ENCODE measurements at places on chromosomes 1 and 21.

DNA sequence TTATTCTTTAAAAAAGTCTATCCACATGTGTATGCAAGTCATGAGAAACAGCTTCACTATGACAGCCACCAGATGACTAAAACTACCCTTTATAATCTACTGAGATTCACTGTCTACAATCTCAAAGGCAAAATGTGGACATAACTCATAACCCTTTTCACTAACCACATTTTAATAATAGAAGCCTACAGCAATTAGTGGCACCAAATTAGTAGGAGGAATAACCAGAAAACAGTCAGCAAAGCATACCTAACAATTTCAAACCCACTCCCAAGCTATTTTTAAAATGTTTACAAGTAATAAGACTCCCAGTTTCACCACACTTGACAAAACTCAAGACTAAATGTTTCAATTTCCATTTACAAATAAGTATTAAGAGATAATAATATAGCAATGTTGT lies 442.9 kb downstream of the PTPRC start:
- H3K27me3 ChIP-seq = peaks cover 8% of the 10 kb centered on the region
- no peak for DNase-seq
- peaks cover 10% of the 10 kb centered on the region for H3K36me3 ChIP-seq
- peaks cover 3% of the 10 kb centered on the region for H3K4me1 ChIP-seq
- H3K27ac ChIP-seq = no peak overlapping the region
- no peak overlapping the region for H3K4me3 ChIP-seq

GRCh38 chr1:36175137-36176095 lies 19.5 kb downstream of the MAP7D1 start:
- no peaks in the 10 kb centered on the region for H3K27me3 ChIP-seq
- peaks cover 65% of the 10 kb centered on the region for H3K36me3 ChIP-seq
- H3K27ac ChIP-seq = no peak overlapping the region

GRCh38 chr1:203534526-203534925 lies 40.6 kb downstream of the OPTC start:
- no peaks in the 10 kb centered on the region for H3K36me3 ChIP-seq
- H3K27me3 ChIP-seq = peaks cover 9% of the 10 kb centered on the region
- no peak overlapping the region for H3K4me3 ChIP-seq
- H3K27ac ChIP-seq = no peak overlapping the region
- no peak for DNase-seq

DNA sequence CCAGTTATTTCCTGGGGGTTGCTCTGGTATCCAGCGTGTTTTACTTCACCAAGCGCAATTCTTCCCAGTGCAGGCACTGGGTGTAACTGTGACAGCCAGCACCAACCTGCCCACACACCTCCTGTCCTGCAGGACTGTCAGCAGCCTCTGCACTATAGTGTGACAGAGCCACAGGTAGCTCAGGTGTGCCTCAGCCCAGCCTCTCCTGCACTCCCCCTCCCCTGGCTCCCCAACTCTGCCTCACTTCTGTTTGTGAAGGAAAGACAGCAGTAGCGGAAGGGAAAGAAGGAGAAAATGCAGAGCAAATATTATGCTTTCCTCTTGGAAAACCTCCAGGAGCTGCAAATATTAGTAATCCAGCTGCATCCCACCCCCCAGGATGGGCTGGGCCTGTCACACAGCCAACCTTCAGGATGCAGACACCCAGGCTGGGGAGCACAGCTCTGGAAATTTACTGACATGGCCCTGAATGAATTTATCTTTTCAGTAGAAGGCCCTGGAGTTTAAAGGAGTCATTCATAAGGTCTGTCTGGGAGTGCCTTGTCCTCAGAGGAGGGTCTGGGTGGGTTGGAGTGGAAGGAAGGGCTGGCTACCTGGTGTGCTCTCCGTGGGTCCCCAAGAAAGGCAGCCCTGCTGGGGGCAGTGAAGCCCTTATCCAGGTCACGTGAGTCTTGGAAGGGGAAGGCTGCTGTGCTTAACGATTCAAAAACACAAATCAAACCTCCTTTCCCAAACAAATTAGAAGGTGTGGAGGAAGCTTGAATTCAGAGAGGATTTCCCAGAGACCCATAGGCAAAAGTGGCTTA lies 20.9 kb downstream of the CAPN2 start:
- no peak for DNase-seq
- no peak overlapping the region for H3K4me3 ChIP-seq
- H3K27ac ChIP-seq = no peak overlapping the region
- peaks cover 51% of the 10 kb centered on the region for H3K4me1 ChIP-seq
- H3K36me3 ChIP-seq = peaks cover 59% of the 10 kb centered on the region

DNA sequence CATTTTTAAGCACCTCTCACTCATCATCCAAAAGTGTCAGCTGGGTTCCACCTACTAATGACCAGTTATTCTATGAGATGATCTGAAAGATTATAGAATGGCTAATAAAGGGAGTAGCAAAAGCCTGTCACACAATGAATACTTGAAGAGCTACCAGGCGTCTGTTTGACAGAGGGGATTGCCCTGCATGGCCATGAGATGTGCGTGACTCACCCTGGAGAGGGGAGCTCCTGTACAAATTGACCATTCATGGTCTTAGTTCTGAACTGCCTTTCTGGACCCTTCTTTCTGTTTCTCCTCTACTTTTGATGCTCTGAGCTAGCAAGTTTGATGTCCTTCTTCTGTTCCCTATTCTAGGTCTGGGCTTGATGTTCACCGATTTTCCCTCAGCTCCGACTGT lies 85.2 kb upstream of the ABCD3 start:
- H3K36me3 ChIP-seq = no peaks in the 10 kb centered on the region
- DNase-seq = no peak
- H3K27ac ChIP-seq = no peak overlapping the region
- peaks cover 26% of the 10 kb centered on the region for H3K27me3 ChIP-seq
- H3K4me1 ChIP-seq = no peaks in the 10 kb centered on the region

GRCh38 chr1:84538599-84538998 lies 32.2 kb upstream of the GNG5 start:
- H3K27me3 ChIP-seq = no peaks in the 10 kb centered on the region
- no peak overlapping the region for H3K27ac ChIP-seq
- H3K36me3 ChIP-seq = peaks cover 31% of the 10 kb centered on the region
- DNase-seq = no peak
- H3K4me1 ChIP-seq = peaks cover 25% of the 10 kb centered on the region

DNA sequence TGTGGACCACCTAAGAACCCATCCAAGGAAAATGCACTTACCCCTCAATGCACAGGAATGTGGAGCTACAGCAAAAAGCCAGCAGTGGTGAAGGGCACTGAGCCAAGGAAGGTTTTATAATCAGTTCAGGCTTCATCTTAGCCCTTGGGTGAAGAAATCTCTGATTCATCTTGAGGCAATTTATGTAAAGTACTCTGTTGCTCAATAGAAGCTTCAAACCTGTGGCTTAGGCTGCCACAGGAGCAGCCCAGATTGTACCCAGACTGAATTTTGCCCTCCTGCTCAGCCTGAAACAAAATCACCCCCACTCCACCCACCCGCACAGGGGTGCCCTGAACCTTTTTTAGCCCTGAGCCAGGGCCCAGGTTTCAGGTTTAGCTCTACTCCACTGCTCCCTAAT lies at the start of gene S100A12:
TSS of gene S100A12 (minus strand) at position 111 of the 400 bp plus-strand sequence. CDS start 1,029 bp downstream, outside the sequence.
- no peaks in the 10 kb centered on the region for H3K36me3 ChIP-seq
- H3K4me3 ChIP-seq = no peak within 1 kb of the TSS
- no peaks in the 10 kb centered on the region for H3K4me1 ChIP-seq
- peaks cover 14% of the 10 kb centered on the region for H3K27me3 ChIP-seq
- no peak within 1 kb of the TSS for H3K27ac ChIP-seq
- DNase-seq = no peak

DNA sequence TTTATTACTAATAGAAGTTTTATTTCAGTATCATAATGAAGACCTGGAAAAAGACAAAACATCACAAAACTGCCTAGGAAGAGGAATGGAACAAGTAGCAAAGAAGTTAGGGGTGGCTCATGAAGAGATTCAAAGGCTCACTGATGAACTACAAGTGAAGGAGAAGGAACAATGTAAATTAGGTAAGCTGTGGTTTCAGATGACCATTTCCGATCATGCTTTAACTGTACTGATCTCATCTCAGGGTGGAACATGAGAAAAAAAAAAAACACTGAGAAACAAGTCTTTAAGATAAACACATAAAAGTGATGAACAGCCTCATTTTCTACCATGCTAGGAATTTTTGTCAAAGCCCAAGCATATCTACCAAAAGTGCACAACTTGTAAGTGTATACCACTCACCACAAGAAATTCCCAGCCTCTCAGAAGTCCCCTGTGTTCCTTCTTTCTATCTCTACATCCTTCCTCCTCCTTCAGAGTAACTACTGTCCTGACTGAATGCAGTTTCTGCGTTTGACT lies 19.6 kb downstream of the CCDC30 start:
- DNase-seq = no peak
- no peak overlapping the region for H3K4me3 ChIP-seq
- no peak overlapping the region for H3K27ac ChIP-seq

- no peak overlapping the region for H3K4me3 ChIP-seq
- no peaks in the 10 kb centered on the region for H3K27me3 ChIP-seq
- DNase-seq = no peak
- H3K4me1 ChIP-seq = no peaks in the 10 kb centered on the region
Measured at GRCh38 chr1:97632075-97632474, 288.8 kb downstream of the DPYD start.

DNA sequence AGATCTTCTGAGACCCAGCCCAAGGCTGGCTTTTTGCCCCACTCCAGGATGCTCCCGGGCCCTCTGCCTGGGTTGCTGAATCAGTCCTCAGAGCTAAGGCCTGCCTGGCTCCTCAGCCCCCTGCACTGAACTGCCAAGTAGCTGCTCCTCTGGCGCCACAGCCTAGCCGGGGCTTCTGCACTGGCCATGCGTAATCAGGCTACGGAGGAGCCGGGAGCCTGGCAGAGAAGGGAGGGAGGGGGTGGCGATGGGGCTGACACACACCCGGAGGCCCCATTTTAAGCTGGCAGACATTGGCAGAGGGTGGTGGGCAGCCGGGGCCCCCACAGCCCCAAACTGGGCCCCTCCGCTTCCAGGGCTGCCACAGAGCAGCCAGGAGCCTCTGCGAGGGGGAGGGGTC lies 38.7 kb downstream of the ALPL start:
- H3K36me3 ChIP-seq = no peaks in the 10 kb centered on the region
- peaks cover 15% of the 10 kb centered on the region for H3K27me3 ChIP-seq
- no peak overlapping the region for H3K27ac ChIP-seq
- no peak for DNase-seq
- peaks cover 1% of the 10 kb centered on the region for H3K4me1 ChIP-seq
- no peak overlapping the region for H3K4me3 ChIP-seq

DNA sequence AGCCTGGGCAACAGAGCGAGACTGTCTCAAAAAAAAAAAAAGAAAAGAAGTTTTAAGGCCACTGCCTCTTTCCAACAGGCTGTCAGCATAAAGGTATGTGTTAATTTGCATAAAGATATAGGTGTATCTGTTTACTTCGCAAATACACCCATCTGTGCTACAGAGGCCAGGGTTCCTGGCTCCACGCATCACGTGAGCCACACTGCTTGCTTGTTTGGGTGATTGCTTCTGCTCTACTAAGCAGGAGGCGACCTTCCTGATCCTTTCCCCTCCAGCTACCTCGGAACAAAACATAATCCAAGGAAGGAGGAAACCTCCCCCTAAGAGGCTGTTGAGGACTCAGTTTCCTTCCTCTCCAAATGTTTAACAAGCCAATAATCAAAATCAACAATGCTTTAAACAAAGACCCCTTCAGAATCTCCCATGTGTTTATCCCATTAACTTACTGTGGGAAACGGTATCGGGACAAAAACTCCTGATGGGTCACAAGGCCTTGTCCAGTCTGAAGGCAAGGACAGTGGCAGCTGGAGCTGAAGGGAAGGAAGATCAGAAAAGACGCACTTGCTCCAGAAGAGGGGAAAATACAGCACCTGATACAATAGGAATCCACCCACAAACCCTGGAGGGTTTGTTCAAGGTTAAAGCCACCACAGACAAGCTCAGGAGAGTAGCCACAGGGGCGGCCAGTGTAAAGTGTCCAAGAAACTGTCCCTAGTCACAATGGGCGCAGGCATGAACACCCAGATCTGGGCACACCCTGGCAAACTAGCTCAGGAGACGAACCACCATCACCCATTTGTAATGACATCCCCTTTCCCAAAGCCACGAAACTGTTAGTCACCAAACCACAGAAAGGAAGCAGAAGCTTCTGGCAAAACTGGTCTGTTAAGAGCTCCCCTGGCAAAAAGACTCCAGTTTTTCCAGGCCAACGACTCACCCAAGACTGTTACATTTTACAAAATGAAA lies 17.2 kb downstream of the CTNNBIP1 start:
- no peaks in the 10 kb centered on the region for H3K27me3 ChIP-seq
- DNase-seq = no peak
- H3K27ac ChIP-seq = no peak overlapping the region
- H3K4me1 ChIP-seq = peaks cover 16% of the 10 kb centered on the region

Measured in activated CD4-positive, alpha-beta memory T cell treated with anti-CD3 and anti-CD28 coated beads, Interleukin-2, amount 10 ng/mL, durations not matched to agents 7 days and 5 days (primary cell).